ENCODE measurements at places on chromosomes 3 and 15.

- DNase-seq: peak; percentile 42
Measured at GRCh38 chr15:42035435-42035761, 14.6 kb upstream of the PLA2G4E start.

DNA sequence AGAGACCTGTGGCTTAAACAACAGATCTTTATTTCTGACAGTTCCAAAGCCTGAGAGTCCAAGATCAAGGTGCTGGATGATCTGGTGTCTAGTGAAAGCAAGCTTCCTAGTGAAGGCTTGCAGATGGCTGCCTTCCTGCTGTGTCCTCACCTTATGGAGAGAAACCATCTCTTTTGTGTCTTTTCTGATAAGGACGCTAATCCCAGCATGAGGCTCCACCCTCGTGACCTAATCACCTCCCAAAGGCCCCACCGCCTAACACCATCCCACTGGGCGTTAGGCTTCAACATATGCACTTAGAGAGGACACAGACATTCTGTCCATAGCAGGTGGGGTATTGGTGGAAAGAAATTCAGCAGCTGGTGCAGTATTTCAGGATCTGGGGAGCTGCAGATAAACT, 19.8 kb upstream of the LYSMD4 start:
- DNase-seq: no peak

- no peak for DNase-seq
Measured at GRCh38 chr3:105365391-105366325, 1.1 kb upstream of the ALCAM start.

DNA sequence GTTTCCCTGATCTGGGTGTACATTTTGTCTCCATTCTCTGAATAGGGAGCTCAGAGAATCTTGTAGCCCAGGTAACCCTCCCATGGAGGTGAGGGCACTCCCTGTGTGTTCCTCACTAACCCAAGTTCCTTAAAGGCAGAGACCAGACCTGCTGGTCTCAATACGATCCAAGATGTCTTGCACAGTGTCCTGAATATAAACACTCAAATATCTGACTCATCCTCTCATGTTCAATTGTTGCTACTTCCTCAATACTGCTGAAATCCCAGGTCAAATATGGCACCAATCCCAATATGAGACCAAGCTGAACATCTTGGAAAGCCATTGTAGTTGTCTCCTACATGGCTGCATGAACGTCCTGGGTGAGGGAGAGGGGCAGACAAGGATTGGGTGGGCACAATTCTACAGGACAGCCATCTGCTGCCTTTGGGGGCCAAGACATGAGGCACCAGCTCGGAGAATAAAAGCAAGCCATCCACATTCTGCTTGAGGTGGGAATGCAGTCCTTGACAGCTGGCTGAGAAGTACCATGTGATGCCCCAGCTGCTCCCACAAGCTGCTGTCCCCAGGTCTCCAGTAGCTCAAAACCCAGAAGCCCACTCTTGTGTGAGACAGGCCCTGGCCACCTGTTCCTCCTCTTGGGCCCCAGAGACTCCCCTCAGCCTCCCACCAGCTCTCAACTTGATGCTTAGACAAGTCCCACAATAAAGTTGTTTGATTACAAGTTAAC, 18.2 kb downstream of the TBC1D2B start:
- no peak for DNase-seq

GRCh38 chr3:132001036-132001435, 33.8 kb downstream of the CPNE4 start:
- DNase-seq: no peak

GRCh38 chr15:57573151-57573550, 18.6 kb upstream of the MYZAP start:
- no peak for DNase-seq

- no peak for DNase-seq
Measured at GRCh38 chr15:77483425-77484140, 62.9 kb downstream of the HMG20A start.

DNA sequence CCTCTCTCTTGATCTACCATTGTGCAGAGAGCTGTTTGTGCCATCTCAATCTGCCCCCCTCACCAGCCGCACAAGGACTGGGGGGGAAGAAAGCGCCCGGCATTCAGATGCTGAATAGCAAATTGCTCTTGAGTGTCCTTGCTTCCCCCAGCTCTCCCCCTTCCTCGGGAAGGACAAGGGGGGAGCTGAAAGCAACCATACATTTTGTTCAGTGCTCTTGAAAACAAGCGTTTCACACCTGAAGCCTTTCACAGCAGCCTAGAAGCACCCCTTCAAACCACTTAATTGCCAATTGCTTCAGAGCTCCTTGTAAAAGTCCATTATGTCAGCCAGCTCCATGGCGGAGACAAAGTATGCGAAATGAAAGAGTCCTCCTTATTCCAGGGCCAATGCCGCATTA, 540.1 kb downstream of the NR2F2 start:
- DNase-seq: no peak

DNA sequence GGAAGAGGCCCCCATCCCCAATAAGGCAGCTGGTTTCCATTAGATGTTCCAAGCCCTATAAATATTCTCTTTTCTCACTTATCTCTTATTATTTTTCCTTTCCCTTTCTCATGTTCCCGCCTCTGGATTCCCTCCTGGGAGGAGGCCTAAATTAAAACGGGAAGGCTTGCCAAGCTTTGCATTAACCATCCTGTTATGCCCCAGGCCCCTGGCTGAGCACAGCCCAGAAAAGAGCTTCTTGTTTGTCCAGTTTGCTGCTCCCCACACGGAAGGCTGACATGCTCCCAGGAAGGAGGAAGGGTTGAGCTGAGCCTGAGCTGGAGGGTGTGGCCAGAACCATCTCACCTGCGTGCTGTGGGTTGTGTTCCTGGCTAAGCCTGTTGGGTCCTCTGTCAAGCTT, 63.1 kb upstream of the BOC start:
- DNase-seq: no peak

DNA sequence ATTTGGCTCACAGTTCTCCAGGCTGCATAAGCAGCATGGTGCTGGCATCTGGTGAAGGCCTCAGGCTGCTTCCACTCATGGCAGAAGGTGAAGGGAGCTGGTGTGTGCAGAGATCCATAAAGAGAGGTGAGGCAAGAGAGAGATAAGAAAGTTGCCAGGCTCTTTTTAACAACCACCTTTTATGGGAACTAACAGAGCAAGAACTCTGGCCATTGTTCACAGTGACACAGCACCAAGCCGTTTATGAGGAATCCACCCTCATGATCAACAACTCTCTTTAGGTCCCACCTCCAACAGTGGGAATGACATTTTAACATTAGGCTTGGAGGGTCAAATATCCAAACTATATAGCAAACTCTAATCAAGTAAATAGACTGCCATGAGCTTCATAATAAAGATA, 557.2 kb upstream of the SUCLG2 start:
- no peak for DNase-seq

DNA sequence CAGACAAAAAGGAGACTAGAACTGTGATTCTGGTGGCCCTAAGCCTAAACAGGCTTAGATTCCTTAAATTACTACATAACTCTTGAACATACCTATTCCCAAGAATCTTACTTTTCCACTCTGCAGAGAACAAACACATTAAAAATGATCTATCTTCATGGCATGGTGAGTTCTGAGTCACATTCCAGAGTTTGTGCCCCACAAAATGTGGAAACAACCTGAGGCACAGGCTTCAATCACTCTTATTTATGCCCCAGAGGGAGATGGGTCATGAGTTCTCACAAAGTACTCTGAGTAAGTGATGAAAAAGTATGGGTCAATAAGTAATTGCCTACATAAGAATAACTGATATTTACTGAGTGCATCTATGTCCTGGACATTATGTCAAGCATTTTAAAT, 137.5 kb upstream of the SLC2A2 start:
- DNase-seq: peak; percentile 2

DNA sequence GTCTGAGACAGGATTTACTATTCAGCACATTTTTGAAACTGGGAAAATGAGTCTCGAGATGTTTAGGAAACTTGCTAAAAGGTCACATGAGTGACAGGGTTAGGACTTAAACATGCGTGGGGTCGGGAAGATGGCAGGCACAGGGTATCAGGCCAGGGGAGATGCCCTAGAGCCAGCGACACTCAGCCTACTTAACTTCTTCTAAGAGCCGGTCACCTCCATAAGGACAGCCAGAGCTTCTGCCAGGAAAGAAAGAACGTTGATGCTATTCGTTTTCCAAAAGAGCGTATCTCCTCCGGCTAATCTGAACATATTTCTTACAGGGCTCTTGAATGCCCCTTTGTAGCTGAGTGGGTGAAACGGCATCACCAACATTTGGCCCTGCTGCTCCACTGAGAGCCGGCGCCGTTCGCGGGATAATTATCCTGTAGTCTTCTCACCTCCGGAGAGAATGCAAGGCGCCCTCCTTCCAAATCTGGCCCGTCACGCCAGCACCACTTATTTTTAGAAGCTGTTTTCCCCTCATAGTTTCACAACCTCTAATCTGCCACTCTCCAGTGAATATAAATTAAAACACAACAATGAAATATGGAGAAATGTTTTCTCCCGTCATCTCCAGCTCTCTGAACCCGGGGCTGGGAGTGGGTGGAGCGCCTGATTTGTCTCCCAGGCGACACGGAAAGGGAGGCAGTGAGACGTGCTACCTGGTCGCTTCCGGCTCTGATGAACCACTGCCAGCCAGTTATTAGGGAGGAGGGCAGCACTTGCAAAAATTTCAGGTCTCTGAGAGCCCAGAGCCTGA, 58.5 kb downstream of the LIPC start:
- DNase-seq: no peak

DNA sequence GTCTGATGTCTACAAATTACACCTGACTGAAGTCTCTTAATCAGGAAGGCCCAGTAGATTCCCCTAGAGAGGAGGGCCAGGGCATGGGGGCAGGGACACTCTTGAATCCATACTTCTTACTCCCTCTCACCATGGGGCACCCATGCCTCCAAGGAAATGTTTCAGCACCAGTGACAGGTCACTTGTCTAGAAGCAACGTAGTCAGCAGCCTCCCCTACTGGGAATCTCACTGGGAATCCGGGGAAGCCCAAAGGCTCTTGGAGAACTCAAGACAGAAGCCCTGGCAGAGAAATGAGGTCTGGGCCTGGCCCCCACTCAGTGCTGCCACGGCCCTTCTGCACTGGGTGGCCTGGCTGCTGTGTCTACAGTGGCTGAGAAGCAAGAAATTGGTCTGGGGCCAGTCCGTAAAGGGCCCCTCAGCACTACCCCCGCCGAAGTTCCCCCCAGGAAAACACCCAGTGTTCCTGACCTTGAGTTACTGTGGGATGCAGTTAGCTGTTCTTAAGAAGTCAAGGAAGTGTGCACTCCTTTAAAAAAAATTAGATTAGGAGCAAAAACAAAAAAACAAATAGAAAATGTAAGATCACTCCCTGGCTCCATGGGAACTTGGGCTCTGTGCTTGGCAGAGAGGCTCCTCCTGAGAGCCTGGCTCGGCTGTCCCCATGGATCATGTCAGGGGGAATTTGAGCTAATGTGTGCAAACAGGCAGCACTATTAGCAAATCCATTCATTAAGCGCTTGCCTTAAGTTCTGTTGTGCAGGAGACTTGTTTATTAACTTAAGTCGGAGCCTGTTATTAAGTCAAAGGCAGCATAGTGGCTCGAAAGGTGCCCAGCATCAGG, 5.4 kb upstream of the LINGO1 start:
- no peak for DNase-seq

GRCh38 chr3:152321955-152322377, 53.2 kb downstream of the MBNL1 start:
- no peak for DNase-seq

- peak; percentile 79 for DNase-seq
Measured at GRCh38 chr3:134794950-134795745, at the start of gene EPHB1. TSS of gene EPHB1 (plus strand) at chr3:134795260.

DNA sequence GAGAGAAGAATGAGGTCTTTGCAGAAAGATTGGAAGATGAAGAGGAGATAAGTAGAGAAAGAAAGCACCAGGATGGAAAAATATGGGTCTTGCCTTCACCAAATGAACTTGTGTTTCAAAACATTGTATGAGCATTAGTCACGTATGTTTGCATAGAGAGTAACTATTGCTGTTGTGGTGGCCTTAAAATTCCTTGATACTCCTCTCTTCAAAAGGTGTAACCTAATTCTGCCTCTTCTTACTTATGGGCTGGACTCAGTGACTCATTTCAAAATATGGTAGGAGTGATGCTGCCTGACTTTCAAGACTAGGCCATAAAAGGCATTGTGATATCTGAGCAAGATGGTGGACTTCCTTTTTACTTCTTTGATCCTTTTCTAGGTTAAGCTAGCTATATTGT, 228.7 kb upstream of the ZNF385D start:
- peak; percentile 28 for DNase-seq

GRCh38 chr15:58387130-58387529, 44.7 kb upstream of the LIPC start:
- DNase-seq: peak; percentile 37

GRCh38 chr3:49867871-49868321, 1.8 kb downstream of the CAMKV start:
- DNase-seq: peak; percentile 46

- peak; percentile 70 for DNase-seq
Measured at GRCh38 chr3:104873331-104873730, 493.4 kb upstream of the ALCAM start.

GRCh38 chr15:98648654-98649471, 524 bp downstream of the IGF1R start:
- peak; percentile 54 for DNase-seq

DNA sequence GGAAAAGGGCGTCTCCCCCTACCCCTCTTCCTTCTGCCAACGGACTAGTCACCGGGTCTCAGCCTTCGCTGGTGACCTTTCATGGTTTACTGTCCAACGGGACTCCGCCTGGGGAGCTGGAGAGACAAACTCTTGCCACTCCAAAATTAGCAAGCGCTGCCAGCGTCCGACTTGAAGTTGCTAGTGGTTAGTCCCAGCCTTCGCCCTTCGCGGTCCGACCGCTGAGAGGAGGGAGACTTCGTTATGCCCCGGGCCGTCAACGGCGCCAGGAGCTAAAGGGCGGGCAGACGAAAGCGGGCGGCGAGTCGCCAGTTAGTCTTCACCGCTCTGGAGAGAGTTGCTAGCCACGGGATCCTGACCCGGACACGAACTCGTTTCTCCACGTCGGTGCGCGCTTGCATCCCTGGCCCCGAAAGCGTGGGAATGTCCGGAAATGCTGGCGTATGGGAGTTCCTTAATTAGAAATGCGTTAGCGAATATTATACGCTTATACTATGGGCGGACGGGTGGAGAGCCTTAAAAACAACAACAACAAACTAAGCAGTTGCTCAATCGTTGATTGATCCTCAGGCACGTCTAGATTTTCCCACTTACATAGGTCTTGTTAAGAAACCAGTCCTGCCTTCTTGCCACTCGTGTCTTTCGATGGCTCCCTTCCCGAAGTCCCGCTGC, 716 bp downstream of the SMC4 start:
- peak; percentile 10 for DNase-seq

DNA sequence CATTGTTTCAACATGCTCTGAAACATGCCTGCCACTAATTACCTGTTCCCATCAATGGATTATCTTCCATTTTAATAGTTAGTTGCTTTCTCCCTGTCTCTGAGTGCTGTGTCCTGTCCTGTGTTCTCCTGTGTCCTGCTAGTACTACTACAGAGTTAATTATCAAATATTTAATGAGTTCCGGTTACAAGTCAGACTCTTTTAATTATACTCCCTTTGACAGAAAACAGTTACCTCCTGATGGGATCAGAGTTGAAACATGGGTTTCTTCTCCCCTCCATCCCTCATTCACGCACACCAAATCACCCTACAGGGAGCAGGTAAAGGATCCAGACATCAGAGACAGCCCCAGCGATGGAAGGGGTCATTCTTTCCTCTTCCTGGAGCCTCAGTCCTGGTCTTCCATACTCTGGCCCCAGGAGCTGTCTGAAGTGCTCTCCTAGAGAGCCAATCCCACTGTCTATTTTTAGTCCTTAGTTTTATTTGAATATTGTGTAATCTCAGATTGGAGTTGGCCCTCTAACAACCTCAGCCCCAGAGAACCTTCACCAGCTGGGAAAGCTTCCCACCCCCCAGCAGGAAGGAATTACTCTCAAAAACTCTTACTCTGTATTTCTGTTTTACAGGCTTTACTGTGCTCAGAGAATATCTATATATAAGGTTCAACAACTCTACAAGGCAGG, 137.0 kb upstream of the C2CD4B start:
- no peak for DNase-seq
